Endothelial cell of umbilical vein (primary cell): ENCODE measurements at places on chromosomes 3 and 15. TPM values are rescaled to one million over a fixed set of nuclear protein-coding genes. Genes with fewer than 3 reads are reported as not detected.
A peak's percentile ranks its signal among the peaks of the same experiment; 100 is the strongest.

GRCh38 chr3:59607656-59608055, 557.8 kb upstream of the CFAP20DC start:
- DNase-seq, result no peak

- DNase-seq, result no peak
Observed at GRCh38 chr3:30848087-30848779, 46.2 kb downstream of the GADL1 start.

CAMK2N2 gene
- total RNA-seq, result not detected in 2 replicates

DNA sequence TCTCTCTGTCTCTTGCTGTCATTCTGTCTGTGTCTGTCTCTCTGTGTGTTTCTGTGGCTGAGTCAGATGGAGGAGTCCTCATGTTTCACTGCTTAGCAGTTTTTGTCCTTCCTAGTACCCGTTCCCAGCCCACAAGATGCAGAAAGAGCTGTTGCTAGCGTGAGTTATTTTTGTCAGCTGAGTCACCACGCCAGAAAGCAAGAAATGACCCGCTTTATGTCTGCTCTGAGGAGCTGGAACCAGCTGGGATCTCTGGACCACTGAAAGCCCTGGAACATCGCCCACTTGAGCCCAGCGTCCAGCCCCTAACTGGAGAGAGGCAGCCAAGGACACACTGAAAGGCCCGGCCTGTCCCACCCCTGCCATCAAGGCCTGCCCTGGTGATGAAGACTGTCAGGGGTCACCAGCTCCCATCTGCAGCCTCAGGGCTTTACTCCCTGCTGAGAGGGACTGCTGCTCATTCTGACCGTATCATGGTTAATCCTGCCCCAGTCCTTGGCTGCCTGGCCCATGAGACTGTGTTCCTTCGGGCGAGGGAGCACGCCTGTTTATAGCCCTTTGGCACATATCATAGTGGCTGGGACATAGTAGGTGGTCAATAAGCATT, 101.7 kb upstream of the TPM1 start:
- peak; percentile 25 for DNase-seq

DNA sequence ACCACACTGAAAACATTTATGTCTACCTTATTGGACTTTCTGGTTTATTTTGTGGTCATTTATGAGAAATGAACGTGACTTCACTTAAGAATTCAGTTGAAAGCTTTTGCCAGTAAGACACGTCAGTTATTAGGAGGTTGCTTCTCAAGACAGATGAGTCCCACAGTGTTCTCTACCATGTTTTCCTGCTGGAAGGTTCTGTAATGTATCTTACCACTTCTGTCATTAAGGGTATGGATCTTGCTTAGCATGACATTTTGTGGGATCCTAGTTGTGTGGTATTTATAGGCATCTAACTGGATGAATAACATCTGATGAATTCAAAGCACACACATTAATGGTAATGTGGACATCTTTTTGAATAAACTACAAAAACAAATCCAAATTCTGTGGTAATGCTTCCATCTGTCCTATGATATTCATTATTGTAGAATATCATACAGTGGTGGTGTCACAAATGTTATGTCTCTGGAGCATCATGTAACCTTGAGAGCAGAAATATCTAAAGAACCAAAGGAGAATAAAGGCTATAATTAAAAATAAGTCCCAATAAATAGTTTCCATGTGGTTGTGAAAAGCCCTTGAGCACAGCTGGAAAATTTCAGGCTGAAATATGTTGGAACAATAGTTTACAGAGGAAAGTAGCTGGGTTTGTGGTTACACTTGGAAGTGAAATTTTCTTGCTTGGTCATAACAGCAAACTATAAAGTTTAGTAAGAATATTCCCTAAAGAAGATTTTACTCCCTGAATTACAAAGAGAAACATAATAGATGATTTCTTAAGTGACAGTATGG, 61.5 kb downstream of the C3orf38 start:
- no peak for DNase-seq

GRCh38 chr3:43515970-43516635, 105.7 kb downstream of the ANO10 start:
- no peak for DNase-seq

DNA sequence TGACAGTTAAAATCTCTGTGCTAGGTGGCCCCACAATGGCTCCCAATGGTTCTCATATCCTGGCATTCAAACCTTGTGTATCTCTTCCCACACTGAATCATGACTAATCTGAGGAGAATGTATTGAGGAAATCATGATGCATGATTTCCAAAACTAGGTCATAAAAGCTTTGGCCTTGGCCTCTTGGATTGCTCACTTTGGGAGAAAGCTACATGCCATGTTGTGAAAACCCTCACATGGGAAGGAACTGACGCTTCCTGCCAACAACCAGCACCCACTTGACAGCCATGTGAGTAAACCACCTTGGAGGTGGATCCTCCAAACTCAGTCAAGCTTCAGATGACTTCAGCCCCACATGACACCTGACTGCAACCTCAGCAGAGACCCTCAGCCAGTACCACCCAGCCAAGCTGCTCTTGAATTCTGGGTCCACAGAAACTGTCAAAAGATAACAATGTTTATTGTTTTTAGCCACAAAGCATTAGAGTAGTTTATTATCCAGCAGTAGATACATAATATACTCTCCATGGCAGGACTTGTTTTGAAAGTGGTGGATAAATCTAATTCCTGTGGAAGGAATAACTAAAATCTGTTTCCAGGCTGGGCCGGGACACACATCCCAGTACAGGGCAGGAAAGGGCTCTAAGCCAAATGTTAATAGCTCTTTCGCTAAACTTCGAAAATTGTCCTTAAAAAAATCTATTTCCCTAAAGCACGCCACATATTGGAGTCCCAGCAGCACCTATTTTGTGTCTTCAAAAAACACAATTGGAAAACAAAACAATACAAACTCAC, 1.0 kb upstream of the ZNF620 start:
- peak; percentile 98 for DNase-seq
